ENCODE measurements at places on chromosomes 12 and 14. TPM values are rescaled to one million over a fixed set of nuclear protein-coding genes. Genes with fewer than 3 reads are reported as not detected.
A peak's percentile ranks its signal among the peaks of the same experiment; 100 is the strongest.

DNA sequence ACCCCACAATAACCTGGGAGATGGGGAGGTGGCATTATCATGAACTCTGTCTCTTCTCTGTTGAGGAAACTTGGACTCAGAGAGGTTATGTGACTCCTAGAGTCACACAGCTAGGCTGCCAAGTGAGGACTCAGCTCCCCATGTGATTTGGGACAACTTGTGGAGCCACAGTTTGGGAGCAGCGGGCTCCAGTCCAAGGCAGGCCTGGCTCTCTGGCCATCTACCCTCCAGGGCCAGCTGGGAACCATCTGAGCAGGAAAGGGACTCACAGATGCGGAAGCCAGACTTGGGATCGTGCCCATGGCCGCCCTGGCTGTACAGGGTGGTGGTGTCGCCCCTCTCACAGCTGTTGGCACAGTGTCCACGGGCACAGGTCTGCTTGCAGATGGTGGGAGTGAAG is 59.1 kb downstream of the ISCA2 start:
- H3K27me3 ChIP-seq, result peaks cover 10% of the 10 kb centered on the region
- H3K36me3 ChIP-seq, result no peaks in the 10 kb centered on the region
- no peak overlapping the region for H3K4me3 ChIP-seq

- H3K36me3 ChIP-seq, result no peaks in the 10 kb centered on the region
- H3K27me3 ChIP-seq, result peaks cover 72% of the 10 kb centered on the region
- H3K4me1 ChIP-seq, result peaks cover 6% of the 10 kb centered on the region
- no peak overlapping the region for H3K27ac ChIP-seq
- H3K4me3 ChIP-seq, result peak overlapping the region; percentile 65
- DNase-seq, result no peak
Measured at GRCh38 chr14:99246536-99247097, 25.4 kb downstream of the BCL11B start.

Gene SLC25A47
- not detected for total RNA-seq

DNA sequence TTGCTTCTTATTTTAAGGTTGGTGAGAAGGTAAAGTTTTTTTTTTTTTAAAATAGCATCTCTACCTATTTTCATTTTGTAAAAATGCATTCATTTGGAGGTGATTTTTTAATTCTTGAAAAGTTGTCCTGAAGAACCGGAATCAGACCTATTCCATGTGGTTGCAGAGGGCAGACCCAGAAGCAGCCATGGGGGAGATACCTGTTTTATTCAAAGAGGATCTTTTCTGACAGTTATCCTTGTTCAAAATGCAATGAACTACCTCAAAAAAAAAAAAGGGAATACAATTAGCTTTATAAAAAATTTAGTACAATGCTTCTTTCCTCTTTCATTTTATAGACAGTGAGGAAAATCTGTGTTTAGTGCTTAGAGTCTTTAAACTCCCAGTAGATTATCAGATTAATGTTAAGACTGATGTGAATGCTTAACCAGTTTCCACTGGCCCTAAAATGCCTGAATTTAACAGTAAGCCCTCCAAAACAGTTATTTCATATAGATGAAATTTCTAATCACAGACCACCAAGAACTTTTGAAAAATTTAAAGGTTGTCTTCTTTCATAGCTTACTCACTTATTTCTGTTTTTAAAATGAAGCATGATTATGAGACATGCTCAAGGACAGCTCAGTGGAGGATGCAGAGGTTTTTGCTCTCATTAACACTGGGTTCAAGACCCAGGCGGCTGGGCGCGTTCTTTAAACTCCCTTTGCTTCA is 8.6 kb upstream of the NEMF start:
- H3K4me1 ChIP-seq, result no peaks in the 10 kb centered on the region
- DNase-seq, result no peak
- no peak overlapping the region for H3K4me3 ChIP-seq
- H3K36me3 ChIP-seq, result no peaks in the 10 kb centered on the region
